ENCODE measurements at places on chromosomes 2 and 18.

DNA sequence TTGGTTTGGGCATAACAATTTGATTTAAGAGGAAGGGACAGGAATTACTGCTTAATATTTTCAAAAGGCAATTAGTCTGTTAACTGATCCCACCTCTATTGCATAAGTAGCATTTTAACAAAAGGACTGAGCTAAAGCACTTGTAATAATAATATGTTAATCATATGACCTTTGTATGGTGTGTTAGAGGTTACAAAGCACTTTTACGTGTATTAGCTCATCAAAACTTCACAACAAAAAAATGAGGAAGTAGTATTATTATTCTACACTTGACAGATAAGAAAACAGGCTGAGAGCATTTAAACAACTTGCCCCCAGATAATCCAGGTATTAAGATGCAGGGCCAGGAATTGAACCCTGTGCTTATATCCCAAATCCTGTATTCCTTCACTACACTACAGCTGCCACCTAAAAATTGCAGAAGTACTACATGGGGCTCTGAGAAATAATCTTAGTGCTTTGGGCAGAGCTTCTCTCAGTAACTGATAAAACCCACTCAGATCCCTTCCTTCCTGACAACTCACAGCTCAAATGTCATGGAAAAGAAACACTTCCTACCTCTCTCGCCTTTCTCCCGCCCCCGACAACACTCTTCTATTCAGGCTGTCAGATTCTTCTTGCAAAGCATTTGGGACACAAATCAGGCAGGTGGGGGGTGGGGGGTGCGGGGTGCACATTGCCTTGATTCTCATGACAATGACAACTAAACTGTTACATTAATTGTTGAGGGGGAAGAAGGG lies 20.7 kb upstream of the KCTD1 start:
- no peak for DNase-seq

GRCh38 chr2:117523267-117523666 lies 291.2 kb upstream of the DDX18 start:
- no peak for DNase-seq

DNA sequence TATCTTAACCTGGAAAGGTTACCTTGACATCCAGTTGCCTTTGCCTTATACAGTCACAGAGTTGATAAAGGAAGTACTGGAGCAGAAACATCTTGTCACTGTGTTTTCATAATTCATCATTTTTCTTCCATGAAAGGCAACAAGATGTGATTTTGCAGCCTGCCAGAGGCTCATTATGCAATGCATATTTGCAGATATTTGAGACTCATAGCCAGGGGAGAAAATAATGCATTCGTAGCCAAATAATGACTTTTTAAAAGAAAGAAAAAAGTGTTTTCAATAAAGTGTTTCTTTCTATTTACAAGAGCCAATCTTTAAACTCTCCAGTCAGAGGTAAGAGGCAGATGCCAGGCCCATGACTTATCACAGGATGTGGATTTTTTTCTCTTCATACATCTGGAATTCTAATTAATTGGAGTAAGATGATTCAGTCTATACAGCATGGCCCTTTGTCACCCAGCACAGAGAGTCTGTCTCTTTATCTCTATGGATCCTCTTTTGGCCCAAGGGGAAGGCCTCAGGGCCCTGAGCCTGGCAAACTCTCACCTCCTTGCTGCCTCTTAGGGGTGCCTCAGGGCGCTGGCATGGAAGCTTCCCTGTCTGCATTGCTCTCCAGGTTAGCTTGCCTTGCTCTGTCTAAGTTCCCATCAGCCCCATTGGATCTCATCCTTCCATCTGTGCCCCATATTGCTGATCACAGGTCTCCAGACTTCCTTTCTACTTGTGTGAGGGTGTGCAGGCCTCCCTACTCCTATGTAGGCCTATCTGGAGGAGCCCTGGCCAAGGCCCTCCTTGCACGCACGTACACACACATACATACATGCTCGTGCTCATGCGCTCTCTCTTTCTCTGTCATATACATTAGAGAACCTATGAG lies 247.7 kb downstream of the TPGS2 start:
- peak; percentile 88 for DNase-seq

GRCh38 chr2:88666576-88666975 lies 24.9 kb upstream of the RPIA start:
- DNase-seq, result no peak

GRCh38 chr2:11344342-11344955 lies at the start of gene ROCK2:
TSS of gene ROCK2 (minus strand) at chr2:11344636. CDS start at chr2:11344136, 500 bp downstream.
- peak; percentile 89 for DNase-seq

- no peak for DNase-seq
Measured at GRCh38 chr18:73007915-73008308, 140.1 kb upstream of the NETO1 start.

- no peak for DNase-seq
Measured at GRCh38 chr2:233402789-233403188, 48.5 kb downstream of the DGKD start.

All from fibroblast of skin of right quadriceps (primary cell).